ENCODE measurements at places on chromosomes 7 and 10.
A peak's percentile ranks its signal among the peaks of the same experiment; 100 is the strongest.

DNA sequence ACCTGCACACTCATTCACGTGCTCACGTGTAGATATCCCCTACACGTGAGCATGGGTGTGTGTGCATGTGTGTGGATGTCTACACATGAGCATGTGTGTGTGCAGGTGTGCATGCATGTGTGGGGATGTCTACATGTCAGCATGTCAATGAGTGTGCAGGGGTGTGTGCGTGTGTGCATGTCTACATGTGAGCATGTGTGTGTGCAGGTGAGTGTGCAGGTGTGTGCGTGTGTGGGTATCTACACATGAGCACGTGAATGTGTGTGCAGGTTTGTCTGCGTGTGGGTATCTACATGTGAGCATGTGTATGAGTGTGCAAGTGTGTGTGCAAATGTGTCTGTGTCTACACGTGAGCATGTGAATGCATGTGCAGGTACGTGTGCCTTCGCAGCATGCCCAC, 274.8 kb downstream of the PTPRN2 start:
- DNase-seq = no peak

DNA sequence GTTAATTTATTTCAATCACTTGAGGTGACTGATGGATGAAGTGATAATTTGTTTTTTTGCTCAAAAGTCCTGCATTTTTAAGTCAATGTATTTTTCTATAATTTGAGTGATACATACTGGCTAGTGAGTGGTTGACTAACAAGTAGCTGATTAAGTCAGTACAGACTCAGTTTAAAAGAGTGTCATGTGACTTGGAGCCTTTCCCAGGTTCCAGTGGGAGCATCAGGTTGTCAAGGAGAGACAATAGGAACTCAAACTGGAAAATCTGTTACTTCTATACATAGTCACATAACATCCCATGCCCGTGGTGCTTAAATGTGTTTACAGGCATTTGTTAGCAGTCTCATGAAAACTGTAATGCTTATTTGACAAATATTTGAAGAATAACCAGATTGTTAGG, 154.7 kb downstream of the ANK3 start:
- peak; percentile 24 for DNase-seq

DNA sequence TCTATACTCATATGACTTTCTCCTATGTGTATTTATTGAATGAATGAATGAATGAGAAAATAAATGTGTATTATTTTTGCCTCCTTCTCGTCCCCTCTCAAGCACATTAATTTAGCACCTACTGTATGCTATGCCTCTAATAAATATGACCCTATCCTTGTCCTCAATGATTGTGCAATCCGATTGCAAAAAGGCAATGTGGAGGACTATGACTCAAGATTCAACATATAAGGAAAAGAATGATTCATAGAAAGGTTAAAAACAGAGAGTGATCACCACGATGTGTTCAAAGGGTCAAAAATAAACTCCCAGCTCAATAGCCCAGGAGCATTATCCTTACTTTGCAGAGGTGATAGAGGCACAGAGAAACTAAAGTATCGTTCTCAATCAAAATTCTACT, 322.8 kb upstream of the SORCS1 start:
- DNase-seq = no peak

DNA sequence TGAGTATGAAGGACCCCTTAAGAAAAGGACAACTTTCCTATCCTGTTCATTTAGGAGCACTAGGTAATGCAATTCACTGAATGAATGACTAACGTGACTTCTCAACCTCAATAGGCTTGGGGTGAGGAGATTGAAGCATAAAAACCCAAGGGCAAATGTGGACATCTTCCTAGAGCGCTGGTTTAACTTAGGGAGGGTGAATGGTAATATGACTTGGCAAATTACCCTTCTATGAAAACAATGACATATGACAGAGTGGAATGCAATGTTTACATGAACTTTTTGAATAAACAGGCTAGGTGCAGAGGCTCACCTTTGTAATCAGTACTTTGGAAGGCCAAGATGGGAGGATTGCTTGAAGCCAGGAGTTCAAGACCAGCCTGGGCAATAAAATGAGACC, 83.9 kb upstream of the ANK3 start:
- DNase-seq = no peak

- DNase-seq = no peak
Observed at GRCh38 chr7:70830060-70830395, 301.9 kb upstream of the GALNT17 start.

DNA sequence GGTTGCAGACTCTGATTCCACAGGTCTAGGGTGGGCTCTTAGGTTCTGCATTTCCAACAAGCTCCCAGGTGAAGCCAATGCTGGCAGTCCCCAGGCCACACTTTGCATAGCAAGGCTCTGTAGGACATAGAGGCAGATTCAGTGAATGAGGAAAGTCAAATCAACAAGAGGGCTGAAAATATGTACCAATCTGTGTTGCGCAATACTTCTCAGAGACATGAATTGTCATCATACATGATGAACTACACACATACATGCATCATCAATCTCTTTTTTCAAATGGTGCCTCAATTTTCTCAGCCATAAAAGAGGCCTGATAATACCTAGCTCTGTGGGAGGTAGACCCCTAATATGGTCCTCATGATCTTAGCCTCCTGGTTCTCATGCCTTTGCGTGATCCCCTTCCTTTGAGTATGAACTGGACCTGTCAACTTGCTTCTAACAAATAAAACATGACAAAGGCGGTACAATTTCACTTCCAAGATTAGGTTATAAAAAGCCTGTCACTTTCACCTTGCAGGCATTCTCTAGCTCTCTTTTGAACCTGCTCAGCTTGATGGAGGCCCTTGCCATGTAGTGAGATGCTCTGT, 49.0 kb downstream of the PIK3CG start:
- no peak for DNase-seq

DNA sequence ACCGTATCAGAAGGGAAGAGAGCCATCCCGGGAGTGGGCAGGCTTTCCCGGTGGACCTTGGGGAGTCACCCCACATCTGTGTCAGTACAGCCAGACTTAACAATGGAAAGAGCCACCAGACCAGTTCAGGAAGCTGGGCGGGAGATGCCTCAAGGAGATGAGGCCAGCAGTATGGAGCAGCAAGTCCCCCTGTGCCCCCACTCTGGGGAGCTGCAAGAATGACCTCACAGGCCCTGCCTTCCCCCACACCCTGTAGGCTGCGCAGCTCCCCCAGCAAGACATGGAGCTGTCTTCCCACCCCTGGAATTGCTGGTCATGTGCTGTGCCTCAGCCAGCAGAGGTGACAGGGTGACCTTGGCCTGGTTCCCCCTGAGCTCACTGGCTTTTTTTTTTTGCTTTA, 76.8 kb upstream of the INSIG1 start:
- DNase-seq = no peak

DNA sequence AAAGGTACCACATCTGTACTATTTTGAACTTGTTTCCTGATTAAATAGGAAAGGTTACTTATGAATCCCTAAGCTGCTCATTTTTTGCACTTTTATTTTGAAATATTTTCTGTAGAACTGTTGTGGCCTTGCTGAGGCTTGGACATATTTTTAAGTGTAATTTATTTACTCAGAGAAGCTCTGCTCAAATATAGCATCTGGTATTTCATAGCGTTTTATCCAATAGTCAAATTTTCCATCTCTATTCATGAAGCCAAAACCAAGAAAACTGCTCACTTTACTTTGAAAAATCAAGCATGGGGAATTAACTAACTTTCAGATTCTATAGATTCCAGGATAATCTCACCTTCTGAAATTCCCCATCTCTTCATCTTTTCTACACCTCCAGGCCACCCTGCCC, 6.6 kb upstream of the FAM3C start:
- DNase-seq = no peak

DNA sequence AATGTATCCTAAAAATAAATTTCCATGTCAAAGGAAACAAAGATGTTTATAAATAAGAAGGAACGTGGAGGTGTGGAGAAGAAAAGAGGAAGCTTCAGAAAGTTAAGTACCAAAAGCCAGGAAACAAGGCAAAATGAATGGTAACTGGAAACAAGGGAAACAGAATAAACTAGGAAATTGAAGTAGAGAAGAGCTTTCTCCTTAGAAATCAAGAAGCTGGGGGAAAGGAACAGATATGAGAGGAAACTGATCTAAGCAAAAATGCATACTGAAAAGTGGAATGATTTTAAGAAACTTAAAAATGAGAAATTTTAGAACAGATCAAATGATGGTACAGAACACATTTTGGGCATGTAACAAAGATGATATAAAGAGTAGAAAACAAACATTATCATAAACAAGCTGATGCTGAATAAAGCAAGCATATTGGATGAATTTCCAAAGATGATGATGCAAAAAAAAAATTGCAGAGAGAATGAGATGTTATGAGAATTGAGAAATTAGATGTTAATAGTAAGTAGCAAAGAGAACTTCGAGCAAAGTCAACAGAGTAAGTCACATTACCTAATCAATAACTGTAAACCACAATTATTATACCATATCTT, 1.9 kb downstream of the BRAF start:
- DNase-seq = no peak

DNA sequence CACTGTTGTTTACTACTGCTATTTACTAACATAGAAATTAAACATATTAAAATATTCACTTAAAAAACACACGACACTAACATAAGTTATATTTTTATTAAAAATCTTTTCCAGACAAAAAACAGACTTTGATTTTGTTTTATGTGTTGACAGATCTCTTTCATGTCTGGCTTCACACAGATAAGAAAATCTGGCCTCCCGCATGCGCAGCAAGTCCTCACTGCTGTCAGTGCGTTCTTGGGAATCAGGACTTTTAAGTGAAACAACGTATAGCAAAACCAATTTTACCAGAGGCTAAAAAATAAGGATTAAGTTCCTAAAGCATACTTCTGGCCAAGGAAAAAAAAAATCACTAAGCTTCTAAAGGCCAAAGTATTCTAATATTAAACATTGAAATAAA, 1.2 kb upstream of the IDI1 start:
- DNase-seq = peak; percentile 20

DNA sequence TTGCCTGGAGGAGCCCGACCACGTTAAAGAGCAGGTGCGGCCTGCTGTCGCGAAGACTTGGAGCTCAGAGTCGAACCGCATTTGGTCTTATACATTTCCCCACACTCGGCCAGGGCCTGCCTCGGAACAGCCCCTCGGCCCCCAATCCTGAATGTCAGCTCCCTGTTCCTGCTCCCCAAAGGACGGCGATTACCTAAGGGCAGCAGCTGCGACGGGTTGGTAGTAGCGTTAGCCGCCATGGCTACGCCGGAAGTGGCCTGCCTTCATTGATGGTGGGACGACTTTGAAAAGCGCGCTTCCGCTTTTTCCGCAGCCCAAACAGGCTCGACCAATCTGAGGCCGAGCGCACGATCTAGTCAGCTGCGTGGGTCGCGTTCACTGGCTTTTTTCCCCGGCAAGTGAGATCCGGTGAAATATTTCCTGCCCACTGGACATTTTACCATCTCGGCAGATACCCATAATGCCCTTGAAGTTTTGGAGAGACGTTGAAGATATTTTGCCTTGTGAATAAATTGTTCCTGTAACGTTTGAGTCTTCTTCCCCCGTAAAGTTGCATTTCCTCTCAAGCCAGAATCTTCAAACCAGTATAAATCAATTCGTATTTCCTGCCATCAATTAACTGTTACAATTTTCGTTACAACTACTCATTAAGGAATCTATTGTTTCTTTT, at the start of gene LSM5:
LSM5 (minus strand) TSS at position 254 of the 670 bp plus-strand sequence; CDS start at position 239, 15 bp downstream.
- peak; percentile 96 for DNase-seq

GRCh38 chr7:157192861-157193260, 54.1 kb downstream of the UBE3C start:
- DNase-seq = no peak

GRCh38 chr10:44402465-44403195, 17.7 kb upstream of the CXCL12 start:
- DNase-seq = no peak

DNA sequence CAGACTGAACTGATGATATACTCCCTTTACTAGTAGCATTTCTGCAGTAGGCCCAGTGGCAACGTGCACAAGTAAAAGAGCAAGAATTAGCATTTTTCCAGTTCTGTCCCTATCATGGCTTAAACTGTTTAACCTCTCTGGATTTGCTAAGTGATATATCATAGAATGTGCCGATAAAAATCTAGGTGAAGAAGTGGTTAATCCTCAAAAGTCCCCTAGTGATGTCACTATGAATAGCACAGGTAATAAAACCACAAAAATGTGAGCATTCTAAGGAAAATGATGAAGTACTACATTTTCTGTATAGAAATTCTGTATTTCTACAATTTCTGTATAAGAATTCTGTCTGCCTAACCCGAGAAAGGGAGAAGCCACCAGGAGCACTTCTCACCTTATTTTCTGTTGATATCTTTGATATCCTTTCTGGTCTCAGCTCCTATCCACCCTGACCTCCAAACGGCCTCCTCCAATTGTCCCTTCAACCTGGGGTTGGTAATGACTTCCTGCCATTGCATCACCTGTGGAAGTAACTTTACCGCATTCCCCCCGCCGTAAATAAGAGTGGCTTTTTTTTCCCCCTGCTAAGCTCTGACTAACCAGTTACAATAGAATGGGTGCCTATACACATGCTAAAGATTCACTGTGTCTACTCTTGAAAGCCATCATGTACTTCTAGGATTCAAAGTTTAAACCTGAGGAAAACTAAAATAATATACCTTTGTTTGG, 155.9 kb upstream of the ASAH2 start:
- DNase-seq = no peak

DNA sequence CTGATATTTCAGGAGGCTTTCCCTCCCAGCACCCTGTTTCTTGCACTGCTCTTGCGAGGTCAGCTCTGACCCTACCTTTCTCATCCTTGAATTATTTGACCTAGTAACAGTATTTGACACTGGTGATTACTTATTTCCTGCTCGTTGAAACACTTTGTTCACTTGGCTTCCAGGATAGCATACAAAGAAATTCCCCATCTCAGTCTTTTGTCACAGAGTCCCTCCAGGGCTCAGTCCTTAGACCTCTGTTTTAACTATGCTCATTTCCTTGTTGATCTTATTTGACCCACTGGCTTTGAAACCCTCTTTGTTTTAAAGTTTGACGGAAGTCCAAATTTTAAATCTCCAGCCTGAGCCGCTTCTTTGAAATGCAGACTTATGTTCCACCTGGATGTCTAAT, 29.9 kb downstream of the BMPR1A start:
- DNase-seq = no peak

GRCh38 chr10:5945190-5945509, 32.2 kb downstream of the IL15RA start:
- DNase-seq = no peak

DNA sequence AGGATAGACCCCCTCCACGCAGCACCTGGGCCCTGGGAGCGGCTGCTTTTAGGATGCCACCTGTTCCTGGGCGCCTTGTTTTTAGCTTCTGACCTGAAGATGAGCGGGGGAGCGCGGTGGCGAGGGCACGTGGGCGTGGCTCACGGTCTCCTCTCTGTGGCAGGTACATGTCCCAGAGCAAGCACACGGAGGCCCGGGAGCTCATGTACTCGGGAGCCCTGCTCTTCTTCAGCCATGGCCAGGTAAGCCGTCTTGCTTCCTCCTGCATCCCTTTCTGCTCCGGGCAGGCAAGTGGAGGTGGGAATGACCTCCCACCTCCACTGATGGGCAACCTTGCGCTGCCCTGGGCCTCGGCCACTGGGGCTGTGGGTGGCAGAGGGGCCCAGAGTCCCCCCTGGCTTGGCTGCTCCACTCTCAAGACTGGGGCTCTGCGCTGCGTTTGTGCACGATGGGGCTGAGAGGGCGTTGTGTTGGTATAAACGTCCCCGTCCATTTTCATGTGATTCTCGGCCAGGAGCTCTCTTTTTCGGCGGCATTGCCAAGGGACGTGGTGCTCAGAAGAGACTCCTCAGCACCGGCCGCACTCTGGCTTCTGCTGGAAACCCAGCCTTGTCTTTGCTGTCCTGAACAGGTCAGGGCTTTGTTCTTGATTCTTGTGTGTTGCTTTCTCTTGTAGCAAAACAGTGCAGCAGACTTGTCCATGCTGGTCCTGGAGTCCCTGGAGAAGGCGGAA, 9.7 kb downstream of the GET4 start:
- DNase-seq = no peak

- no peak for DNase-seq
Observed at GRCh38 chr7:151386301-151387160, 23.3 kb downstream of the WDR86 start.
